ENCODE measurements at places on chromosomes 6 and 20.

- no peak for DNase-seq
Measured at GRCh38 chr6:47780510-47781356, 1.1 kb upstream of the OPN5 start.

GRCh38 chr20:62123450-62124118, 1.3 kb downstream of the LSM14B start:
- DNase-seq, result no peak

GRCh38 chr20:35920523-35920922, 33.8 kb downstream of the SCAND1 start:
- no peak for DNase-seq

DNA sequence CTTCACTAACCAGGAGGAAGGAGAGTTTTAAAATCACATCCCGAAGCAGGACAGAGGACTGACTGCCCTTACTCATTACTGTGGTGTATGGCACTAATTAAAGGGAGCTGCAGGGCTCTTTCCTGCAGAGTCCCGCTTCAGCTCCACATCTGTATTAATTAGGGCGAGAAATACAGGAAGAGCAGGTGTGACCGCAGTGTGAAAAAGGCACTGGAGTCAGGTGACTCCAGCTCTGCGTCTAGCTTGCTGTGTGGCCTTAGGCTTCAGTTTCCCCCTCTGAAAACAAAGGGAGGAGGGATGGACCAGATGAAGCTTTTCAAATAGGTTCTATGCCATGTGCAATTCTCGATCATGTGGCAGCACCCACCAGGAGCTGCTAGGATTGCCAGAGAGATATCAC, 34.0 kb downstream of the KIAA1755 start:
- no peak for DNase-seq

- no peak for DNase-seq
Measured at GRCh38 chr20:19926591-19926990, 90.6 kb upstream of the NAA20 start.

GRCh38 chr6:25173951-25174474, 105.2 kb upstream of the CARMIL1 start:
- DNase-seq, result no peak

- DNase-seq, result no peak
Measured at GRCh38 chr6:78770765-78771164, 96.6 kb upstream of the IRAK1BP1 start.

DNA sequence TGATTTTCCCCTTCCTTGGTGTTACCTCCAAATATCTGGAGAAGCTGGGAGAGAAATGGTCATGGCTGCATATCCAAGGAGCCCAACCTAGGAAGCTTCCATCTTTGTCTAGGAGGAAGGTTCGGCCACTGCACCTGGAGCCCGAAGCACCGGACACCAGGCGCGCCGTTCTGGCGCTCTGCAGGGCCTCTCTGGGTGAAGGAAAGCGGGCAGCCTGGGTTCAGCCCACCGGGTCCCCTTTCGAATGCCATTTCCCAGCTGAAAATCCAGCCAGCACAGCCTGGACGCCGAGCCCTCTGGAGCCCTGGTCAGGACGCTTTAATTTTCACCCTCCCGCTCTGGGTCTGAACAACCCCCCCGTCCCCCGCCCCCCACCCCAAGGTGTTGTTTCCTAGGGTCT, 1.2 kb downstream of the LINC00237 start:
- no peak for DNase-seq

DNA sequence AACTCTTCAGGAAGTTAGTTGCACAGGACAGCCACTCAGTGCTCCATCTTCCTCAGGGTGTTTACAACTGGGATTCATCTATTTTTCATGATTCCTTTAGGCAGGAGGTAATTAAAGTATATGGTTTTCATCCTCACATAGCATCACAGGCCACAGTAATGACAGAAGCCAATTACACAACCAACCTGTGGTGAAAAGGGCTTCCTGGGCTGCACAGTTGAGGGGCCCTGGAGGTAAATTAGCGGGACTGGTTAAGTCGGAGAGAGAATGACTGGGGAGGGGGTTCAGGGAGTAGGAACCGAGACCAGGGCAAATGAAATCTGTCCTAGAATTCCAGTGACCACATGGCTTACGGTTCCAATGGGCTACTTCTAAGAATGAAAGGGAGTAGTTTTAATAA, 37.0 kb downstream of the BAK1 start:
- no peak for DNase-seq

GRCh38 chr6:63795006-63795405, 159.4 kb downstream of the PHF3 start:
- no peak for DNase-seq

DNA sequence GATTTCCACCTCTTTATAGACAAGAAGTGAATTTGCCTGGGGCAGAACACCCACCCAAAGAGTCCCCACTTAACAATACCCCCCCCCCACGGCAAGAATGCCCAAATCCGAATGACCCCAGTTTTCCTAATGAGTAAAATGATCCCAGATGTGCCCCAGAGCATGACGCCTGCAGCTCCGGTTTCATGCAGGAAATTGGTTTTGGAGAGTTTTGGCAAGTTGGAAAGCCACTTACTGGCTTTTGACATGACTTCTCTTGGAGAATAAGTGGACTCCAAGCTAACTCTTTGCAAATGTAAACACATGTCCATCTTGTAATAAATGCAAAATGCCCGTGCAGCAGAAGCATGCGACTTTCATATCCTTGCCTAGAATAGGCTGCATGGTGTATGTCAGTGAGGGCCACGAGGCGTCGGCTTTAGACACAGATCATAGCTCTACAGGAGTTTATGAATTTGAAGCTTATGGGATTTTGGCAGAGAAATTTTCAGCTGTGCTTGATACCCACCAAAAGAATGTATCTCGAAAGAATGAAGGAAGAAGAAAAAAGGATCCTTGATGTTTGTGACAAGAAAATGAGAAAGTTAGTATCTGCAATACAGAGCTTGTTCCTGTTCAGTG, 24.2 kb downstream of the EDN3 start:
- DNase-seq, result no peak

DNA sequence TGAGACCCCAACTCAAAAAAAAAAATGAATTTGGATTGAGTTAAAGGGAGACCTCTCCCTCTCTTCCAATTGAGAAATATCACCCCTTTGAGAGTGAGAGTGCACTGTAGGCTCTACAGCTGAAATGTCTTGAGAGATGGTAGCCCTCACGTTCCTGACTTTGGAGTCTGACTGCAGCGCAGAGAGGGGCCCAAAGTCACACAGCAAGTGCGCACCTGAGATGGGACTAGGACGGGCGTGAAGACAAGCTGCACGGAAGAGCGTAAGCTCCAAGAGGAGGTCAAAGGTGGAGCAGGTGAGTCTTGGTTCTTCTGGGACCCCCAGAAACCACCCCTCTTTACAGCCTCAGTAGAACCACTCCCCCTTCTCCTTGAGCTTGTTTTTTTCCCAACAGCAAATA, 643 bp downstream of the SLA2 start:
- DNase-seq, result no peak

DNA sequence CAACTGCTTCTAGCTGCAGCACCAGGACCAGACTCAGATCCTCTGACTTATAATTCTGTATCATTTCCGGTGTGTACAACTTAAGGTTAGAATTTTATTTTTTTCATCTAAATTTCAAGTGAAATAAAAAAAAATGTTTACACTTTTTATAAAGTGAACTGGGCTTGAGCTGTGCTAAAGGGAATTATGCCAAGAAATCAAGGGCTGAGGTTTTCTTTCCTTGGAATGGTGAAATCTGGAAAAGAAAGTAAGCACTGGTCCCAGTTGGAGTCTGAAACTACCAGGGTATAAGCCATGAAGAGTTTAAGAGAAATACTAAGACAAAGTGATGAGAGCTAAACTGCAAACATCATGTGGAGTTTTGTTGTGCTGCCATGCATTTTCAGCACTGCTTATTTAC, 21.7 kb upstream of the FYN start:
- no peak for DNase-seq

DNA sequence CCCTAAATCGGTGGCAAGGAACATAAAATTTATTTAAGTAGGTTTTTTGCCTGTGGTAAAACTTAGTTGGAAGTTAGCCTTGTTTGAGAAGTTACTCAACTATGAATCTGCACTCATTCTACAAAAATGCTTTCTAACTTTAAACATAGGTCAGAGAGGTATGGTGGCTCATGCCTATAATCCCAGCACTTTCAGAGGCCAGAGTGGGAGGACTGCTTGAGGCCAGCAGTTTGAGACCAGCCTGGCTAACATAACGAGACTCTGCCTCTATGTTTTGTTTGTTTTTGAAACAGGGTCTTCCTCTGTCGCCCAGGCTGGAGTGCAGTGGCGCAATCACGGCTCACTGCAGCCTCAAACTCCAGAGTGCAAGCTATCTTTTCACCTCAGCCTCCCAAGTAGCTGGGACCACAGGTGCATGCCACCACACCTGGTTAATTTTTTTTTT, 16.2 kb downstream of the USP49 start:
- DNase-seq, result no peak

GRCh38 chr6:27130668-27131428, 116.7 kb upstream of the PRSS16 start:
- no peak for DNase-seq

DNA sequence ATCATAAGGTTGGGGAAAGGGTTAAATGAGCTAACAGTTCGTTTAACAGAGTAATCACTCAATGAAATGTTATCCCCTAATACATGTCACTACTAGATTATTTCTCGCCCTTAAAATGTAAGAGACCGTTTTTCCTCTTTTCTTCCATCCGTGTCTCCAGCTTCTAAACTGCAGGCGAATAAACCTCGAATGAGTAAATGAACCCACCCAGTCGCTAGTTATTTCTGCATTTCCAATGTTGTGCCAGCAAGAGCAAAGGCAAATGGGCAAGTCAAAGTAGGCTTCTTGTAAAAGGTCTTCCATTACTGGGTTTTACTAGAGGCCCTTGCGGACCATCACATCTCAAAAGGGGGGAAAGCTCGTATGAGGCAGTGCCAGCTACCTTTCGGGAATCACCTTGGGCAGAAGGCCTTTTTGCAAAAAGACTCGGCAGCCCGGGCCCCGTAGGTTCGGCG, 400 bp upstream of the SMAP1 start:
- DNase-seq, result no peak

DNA sequence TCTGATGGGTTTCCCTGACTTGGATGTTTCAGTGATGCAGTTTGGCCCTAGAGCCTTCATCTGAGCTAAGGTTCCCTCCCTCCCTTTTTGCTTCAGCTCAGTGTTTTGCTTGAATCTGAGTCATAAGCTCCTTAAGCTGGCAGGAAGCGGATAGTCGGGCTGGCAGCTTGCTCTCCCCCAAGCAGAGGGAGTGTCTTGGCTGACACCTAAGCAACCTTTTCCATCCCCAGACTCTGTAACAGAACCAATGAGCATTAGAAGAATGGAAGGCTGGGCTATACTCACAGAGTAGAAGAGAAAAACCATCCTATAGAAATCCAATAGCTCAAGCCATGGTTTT, 98.3 kb downstream of the HAO1 start:
- no peak for DNase-seq

GRCh38 chr6:158387036-158387435, 74.8 kb downstream of the TULP4 start:
- no peak for DNase-seq

GRCh38 chr20:43717616-43717995, 9.2 kb downstream of the GTSF1L start:
- no peak for DNase-seq

DNA sequence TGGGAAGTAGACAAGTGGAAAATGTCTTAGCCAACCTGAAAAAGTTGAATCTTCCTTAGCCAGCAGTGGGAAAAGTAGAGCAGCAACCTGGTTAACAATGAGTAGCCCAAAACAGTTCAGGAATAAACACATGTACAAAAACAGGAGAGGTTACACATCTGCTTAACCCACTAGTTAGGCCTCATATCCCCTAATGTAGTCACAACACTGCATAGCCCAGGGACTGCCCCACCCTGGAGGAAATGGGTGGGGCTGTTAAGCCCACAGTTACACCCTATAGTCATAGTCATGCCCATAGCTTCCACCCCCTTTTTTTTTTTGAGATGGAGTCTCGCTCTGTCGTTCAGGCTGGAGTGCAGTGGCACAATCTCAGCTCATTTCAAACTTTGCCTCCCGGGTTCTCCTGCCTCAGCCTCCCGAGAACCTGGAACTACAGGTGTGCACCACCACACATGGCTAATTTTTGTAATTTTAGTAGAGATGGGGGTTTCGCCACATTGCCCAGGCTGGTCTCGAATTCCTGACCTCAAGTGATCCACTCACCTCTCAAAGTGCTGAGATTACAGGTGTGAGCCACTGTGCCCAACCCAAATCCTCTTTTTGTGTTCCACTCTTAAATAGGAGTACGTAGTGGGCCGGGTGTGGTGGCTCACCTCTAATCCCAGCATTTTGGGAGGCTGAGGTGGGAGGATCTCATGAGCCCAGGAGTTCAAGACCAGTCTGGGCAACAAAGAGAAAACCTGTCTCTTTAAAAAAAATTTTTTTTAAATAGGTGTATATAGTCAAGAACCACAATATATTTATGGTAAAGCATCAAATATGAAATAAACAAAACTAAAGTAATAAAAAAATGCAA, 24.5 kb downstream of the ILRUN start:
- DNase-seq, result no peak

- no peak for DNase-seq
Measured at GRCh38 chr6:147879031-147879580, 370.6 kb downstream of the SAMD5 start.

DNA sequence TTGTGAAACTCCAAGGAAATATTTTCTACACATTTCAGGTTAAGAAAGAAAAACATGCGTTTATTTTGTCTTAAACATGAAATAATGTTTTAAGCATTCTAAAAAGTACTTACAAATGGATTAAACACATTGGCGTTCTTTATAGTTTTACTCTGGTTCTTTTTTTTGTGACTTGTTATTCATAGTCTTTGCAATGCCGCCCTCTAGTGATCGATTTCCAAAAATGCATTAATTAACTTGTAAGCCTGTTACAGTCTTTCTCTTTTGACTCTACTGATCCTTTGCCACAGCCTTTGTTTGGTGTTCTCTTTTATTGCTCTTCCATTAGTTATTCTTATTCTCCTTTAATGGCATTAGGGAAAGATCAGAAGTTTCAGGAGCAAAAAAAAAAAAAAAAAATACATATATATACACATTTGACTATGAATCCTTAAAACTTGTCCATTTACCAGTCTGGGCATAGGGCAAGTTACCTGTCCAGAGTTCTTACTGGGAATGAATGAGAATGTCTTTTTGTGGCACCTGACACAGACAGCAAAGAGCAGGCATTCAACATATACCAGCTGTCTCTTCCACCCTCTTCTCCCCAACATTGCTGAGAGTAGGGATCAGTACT, 59.9 kb downstream of the MACROD2 start:
- DNase-seq, result no peak

DNA sequence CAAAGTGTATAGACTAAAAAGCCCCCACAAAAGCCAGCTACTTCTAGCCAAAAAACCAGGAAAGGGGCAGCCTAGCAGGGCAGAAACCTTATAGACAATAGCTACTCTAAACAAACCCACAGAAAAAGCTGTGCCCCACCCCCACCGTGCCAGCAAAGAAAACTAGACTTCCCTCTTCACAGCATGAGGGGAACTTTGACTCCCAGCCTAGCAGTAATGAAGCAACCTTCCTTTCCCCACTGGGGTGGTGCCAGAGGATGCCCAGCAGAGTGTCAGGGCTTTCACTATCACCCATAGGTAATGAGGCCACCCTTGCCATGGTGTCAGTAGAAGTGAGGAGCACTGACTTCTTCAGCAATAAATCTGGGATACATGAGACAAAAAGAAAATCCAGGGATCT, 99.0 kb upstream of the LGSN start:
- DNase-seq, result no peak

- DNase-seq, result no peak
Measured at GRCh38 chr20:39800111-39800510, 838.0 kb downstream of the DHX35 start.

All from activated naive CD4-positive, alpha-beta T cell (primary cell).